Stimulated activated CD4-positive, alpha-beta T cell treated with anti-CD3 and anti-CD28 coated beads, Interleukin-15, amount 100 ng/mL, for 1 hour (primary cell): ENCODE measurements at places on chromosomes 6 and 20.

DNA sequence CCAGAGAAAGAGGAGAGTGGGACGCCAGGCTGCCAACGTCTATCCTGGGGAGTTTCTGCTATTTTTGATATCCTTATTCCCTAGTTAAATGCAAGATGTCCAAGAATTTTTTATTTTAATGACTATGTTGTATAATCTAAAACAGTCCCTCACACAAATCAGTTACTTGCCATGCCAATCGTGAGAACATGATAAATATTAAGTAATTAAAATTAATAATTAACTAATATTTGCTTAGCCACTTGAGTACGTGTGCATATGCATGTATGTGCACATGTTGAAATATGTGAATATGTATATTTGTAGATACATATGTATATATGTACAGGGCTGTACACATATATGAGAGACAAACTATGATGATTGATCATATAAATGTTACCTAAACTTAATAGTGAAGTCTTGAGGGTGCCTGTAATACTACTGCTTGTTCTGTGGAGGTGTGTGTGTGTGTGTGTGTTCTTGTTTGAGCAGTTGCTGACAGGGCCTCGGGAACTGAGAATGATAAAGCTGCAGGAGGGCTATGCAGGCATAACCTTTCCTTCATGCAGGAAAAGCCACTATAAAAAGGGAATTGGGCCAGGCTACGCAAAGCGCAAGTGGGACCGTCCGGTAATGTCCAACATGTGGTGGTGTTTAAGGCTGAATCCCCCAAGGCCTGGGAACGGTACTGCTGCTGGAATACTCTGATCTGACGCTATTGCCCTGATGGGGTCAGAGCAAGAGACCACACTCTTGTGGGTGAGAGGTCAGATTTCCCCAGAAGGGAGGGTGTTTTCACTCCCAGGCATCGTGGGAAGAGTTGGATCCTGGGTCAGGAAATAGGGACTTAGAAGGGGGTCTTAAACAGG lies 148.3 kb upstream of the TBX18 start:
- DNase-seq, result no peak

- no peak for DNase-seq
These were observed 2.3 kb upstream of the OCSTAMP start for GRCh38 chr20:46552460-46553420.

- DNase-seq, result no peak
These were observed 17.7 kb downstream of the TGM6 start for GRCh38 chr20:2398449-2398848.

DNA sequence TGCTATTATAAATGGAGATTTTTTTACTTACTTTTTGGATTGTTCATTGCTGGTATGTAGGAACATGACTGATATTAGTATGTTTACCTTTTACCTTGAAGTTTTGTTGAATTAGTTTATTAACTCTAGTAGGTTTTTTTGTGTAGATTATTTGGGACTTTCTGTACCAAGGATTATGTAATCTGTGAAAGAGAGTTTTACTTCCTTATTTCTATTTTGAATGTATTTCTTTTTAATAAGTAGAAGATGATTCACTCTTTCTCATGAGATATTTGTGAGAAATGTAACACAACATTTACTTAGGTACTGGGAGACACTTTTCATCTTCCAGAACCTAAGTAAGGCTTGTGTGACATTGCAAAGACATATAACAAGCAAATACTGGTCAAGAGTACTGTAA lies 473.9 kb upstream of the HS3ST5 start:
- no peak for DNase-seq

- DNase-seq, result no peak
These were observed 24.2 kb downstream of the POFUT1 start for GRCh38 chr20:32231847-32232246.
